CD4-positive, CD25-positive, alpha-beta regulatory T cell (primary cell): ENCODE measurements at places on chromosomes 2 and 18. TPM values are rescaled to one million over a fixed set of nuclear protein-coding genes. Genes with fewer than 3 reads are reported as not detected.

DNA sequence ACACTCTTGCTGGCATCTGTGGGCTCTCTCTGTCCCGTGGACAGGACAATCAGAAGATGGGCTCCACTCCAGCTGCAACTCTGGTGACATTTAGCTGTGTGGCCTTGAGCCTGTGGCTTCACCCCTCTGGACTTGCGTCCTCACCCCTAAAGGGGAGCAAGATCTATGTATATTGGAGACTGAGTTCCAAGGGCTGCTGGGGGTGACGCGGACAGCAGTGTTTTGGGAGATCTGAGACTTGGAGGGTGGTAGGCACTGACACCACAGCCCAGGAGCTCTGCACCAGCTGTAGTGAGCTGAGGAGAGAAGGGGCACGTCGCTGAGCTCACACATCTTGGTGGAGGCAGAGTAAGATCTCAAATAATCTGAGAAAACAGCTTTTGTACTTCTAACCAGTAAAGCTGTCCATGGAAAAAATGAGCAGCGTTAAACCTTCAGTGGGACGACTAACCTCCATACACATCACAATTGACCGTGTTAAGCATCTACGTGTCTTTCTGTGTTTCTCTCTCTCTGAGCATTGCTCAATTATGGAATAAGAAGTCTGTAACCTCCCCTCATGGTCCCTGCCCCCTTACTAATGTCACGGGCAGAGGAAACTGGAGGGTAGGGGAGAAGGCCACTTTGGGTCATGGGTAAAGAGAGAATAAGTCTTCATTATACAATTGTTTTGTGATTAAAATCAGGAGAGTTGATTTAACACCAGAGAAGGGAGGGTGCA lies 85.8 kb downstream of the SH3RF3 start:
- DNase-seq = no peak

- DNase-seq = no peak
Observed at GRCh38 chr2:3432067-3432466, 52.6 kb downstream of the TRAPPC12 start.

DNA sequence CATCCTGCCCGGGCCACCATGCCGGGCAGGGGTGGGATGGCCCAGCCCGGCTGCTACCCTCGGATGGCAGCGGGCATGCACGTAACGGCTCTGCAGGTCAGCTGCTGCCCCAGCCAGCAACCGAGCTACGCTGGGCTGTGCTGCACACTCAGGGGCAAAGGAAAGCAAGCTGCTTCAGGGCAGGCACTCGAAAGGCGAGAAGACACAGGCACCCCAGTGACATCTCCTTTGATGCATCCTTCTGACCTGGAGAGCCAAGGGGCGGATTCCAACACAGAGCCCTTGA lies 8.8 kb downstream of the HDAC4 start:
- no peak for DNase-seq

GRCh38 chr2:232588680-232589585 lies 38.4 kb downstream of the EIF4E2 start:
- DNase-seq = no peak

The BMP10 gene
- not detected for polyA plus RNA-seq

- no peak for DNase-seq
Observed at GRCh38 chr2:145543155-145543554, 1023.2 kb upstream of the ZEB2 start.

DNA sequence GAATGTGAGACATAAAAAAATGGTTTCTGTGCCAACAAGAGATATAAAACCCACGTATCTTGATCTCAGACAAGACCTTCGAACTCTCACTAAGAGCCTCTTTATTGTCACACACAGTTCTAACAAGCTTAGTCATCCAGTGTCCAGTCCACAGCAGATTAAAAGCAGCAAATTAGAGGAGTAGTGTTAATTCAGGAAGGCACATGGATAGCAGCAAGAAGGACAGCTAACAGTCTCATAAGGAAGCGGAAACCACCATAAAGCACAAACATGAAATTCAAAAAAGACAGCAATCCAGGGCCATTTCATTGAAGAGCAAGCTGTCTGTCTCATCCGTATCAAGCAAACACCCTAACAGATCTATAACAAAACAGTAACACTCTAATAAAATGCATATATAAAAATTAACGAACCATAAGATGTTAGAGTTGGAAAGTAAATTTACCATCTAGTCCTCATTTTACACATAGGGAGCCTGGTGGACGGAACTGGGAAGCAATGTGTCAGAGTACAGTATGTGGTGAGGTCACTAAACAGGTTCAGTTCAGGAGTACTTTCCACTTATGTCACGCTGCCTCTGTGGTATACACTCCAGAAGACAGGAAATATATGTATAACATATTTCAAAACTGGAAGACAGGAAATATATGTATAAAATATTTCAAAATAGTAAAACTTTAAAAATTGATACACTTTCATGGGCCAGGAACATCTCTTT lies 18.3 kb downstream of the AAK1 start:
- DNase-seq = no peak

The C1QL2 gene
- not detected for polyA plus RNA-seq

The MEP1B gene
- not detected for polyA plus RNA-seq

DNA sequence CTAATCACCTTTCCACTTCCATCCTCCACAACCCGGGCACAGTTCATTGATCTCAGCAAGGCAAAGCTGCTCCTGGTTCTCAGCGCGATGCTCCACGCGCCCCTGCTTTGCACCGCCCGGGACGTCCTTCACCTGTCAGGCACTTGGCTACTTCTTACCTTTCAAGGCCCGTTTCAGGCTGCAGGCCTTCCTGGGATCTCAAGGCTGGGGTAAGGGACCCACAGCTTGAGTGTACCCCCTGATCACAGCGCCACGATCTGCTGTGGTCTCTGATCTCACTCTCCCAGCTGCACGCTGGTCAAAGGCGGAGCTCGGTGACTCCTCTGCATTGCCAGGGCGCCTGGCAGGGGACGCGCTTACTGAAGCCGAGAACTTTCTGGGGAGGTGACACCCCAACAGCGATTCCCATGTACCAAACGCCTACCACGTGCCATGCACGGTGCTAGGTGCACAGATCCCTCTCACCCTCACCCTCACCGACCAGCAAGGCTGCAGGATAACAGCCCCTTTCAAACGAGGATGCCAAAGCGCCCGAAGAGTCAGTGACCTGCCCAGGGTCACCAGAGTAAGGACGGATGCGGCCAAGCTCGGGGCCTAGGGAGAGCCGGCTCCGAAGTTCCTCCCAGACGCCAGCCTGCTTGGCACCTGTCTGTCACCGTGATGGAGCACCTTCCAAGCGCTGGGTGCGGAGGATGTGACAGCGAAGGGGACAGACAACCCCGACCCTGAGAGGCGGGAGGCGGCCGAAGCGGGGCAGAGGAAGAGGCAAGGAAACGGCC lies 818 bp downstream of the ITGB1BP1 start:
- peak; percentile 43 for DNase-seq

- no peak for DNase-seq
Observed at GRCh38 chr2:215338883-215339679, 27.2 kb downstream of the ATIC start.

- DNase-seq = no peak
Observed at GRCh38 chr2:80132281-80132680, 172.3 kb downstream of the LRRTM1 start.

DNA sequence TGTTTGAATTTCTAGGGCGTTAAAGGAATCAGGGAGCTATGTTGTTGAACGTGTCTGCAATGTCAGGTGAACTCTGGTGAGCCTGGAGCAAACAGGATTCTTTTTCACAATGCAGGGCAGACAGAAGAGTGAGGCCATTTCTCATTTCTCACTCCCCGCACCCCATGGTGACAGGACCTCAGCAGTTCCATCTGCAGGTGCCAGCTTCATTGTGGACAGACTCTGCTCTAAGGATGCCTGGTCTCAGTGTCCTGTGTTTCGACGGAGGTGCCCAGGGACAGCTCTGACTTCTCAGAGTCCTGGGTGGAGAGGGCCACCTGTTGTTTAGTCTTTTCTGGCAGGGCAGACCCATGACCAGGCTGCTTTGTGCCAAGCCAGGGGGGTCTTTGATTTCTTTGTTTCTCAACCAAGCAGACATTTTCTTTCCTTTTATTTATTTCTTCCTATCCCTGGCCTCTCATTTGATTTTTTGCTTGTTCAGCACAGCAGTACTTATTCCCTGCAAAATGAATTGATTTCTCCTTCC lies 201.5 kb downstream of the RNF144A start:
- no peak for DNase-seq

GRCh38 chr2:229456091-229456490 lies 185.0 kb upstream of the PID1 start:
- no peak for DNase-seq

DNA sequence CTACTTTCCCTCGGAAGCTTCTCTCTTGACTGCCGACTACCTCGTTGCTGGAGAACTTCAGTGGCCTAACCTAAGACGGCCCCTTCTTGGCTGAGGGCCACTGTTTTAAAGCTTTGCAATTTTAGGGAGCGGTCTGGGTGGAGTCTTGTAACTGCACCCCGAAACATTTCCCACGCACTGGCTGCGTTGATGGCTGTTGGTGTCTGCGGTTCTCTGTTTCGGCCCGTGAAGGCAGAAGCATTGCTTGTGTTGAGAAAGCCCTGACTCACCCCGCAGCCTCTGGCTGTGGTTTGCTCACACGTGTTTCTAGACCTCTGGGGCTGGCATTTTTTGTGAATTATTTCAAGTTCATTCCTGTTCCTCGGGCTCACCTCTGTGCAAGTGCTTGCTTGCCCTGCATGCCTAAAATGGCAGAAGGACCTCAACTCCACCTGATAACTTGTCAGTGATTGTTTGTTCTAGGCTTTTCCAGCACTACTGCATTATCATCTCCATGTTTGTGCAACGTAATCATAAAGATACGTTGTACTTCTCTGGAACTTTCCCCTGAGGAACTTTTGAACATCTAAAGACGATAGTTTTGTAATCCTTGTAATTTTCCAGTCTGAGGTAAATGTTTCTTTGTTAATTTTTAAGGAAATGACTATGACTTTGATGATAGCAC lies 94.2 kb upstream of the DLX2 start:
- DNase-seq = peak; percentile 24

GRCh38 chr2:23495661-23496114 lies 110.7 kb downstream of the KLHL29 start:
- DNase-seq = no peak

- DNase-seq = no peak
Observed at GRCh38 chr2:7594211-7594610, 677.0 kb downstream of the RNF144A start.

- no peak for DNase-seq
Observed at GRCh38 chr2:96651793-96652192, 9.2 kb downstream of the FER1L5 start.

DNA sequence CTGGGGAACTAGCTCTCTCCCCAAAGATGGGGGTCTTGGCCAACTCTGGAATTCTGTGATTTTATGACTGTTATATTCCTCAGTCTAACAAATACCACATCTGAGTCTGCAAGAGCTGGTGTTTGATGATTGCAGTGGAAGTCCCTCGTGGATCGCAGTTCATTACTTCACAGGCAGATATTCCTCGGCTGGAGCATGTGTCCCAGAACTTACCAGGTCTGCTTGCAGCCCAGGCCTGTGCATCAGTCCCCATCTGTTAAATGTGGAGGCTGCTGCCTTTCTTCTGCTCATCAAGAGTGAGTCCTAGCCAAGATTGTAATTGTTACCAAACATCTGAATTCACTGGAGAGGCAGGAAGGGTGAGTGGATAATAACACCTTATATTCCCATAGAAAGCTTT lies 55.5 kb downstream of the PRKCE start:
- DNase-seq = no peak
